Kidney capillary endothelial cell (primary cell): ENCODE measurements at places on chromosomes 16 and 17.

DNA sequence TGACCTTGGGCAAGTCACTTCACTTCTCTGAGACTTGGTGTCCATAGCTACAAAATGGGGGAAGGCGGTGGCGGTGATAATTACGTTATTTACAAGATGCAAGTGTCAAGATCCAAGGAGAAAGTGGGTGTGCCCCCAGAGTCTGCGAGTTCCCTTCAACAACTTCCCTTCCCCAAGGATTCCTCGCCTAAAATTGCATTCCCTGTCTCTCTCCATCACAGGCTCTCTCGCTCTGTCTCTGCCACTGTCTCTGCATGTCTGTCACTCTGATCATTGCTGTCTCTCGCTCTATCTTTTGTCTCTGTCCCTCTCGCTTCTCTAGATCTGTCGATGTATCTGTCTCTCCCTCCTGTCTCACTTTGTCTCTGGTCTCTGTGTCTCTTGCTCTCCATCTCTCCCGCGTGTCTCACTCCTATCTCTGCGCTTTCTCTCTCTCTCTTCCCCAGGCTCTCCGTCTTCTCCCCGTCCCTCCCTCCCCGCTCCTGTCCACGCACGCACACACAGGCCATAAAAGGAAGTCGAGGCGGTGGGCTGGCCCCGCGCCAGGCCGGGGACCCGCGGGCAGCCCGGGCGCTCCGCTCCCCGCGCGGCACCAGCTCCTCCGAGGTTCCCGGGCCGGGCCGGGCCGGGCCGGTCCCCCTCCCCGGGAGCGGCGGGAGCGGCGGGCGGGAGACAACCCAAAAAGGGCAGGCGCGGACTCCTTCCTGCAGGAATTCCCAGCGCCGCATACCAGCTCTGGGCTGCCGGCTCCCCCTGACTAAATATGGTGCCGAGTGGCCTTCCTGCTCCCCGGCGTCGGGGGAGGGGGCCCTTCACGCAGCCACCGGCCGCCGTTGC lies 1.1 kb upstream of the MYH11 start:
- no peak for DNase-seq

DNA sequence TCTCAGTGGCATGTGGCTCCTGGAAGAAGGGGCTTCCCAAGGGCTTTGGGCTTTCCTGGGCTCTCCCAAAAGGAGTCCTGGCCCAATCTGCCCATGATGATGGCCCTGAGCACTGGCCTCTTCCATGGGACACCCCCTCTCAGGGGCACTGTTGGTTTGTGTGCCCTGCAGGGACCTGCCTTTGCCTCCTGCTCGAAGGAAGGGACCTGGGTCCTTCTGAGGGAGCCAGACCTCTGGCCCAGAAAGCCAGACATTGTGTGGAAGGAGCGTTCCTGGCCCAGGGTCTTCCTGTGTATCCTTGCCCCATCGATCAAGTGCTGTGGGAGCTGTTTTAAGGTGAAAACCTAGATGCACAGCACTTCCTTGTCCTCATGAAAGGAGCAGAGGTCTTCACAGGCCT lies 1689.3 kb downstream of the TP53TG3F start:
- DNase-seq: no peak

GRCh38 chr17:40916366-40916765 lies 21.1 kb downstream of the KRT23 start:
- DNase-seq: no peak

GRCh38 chr17:56883616-56884015 lies 30.2 kb downstream of the TRIM25 start:
- DNase-seq: no peak

- DNase-seq: no peak
Observed at GRCh38 chr16:2147378-2147777, 1.0 kb upstream of the RAB26 start.

DNA sequence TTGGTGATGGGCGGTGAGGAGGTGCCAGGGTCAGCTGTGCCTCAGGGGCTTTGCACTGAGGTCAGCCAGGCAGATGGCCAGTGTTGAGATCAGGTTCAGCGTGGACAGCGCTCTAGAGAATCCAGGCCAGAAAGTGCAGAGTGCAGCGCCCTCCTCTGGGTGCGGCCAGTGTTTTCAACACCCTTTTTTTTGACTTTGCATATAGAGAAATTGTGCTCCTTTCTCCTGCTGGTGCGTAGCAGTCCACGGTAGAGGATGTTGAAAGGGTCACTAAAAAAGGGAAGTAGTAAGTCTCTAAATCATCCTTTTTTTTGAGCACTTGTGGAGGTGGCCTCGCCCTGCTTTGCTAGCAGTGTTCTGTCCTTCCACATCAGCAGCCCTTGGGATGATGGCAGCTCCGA lies 53.9 kb downstream of the BANP start:
- no peak for DNase-seq

DNA sequence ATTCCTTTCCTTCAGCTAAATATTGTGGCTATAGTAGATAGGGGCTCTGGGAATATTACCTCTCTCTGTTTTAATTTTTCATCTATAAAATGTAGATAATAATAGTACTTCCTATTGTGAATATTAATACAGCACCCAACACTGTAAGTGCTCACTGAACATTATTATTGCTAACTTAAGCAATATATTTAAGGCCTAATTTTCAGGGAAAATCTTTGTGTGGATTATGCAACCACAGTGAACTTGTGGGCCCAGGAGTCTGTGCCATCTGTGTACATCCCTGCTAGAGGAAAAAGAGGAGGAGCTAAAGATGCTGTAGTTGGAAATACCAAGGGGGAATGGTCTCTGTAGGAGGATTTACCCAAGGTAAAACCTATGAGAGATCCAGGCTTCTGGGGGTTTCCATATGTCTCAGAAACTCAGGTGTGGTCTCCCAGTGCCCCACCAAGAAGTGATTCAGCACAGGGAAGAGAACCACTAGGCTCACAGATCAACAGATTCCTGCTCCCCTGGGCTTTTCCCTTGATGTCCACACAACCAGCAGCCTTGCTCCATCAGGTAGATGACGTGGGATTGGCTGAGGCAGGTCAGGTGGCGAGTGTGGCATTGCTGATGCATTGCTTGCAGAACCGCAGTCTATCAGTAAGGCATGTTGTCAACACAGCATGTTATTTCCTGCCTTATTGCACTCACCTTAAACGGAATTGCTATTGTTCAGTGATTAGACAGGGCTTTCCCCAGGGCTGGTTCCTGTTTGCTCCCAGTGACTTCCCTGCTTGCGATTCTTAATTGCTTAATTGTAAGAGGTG lies 1.6 kb upstream of the N4BP1 start:
- DNase-seq: peak; percentile 56

- no peak for DNase-seq
Observed at GRCh38 chr17:68579194-68579927, 21.8 kb downstream of the FAM20A start.
